ENCODE measurements at places on chromosomes 4 and X. TPM values are rescaled to one million over a fixed set of nuclear protein-coding genes. Genes with fewer than 3 reads are reported as not detected.

Gene ZRSR2
- 6.1 TPM for total RNA-seq

Gene CPZ
- 1.2 TPM for total RNA-seq

Gene CCKAR
- not detected for total RNA-seq

Gene ZAR1
- total RNA-seq = not detected

Gene DKK2
- 1.8 TPM for total RNA-seq

Gene EPGN
- total RNA-seq = 1.8 TPM

Gene BEX4
- total RNA-seq = 72.2 TPM

Gene FGFBP1
- total RNA-seq = not detected

Gene SPATA18
- 2.2 TPM for total RNA-seq

Gene BMX
- total RNA-seq = 12.9 TPM

Gene SSX2B
- not detected for total RNA-seq

Gene AMER1
- 3.5 TPM for total RNA-seq

Gene IL21
- not detected for total RNA-seq

Gene NR3C2
- total RNA-seq = 15.7 TPM

Gene VCX2
- not detected for total RNA-seq

Gene NXF2
- not detected for total RNA-seq

Gene FHL1
- 2,468 TPM for total RNA-seq

Gene ZCCHC4
- 7.9 TPM for total RNA-seq

Gene PNMA5
- total RNA-seq = not detected

Gene INTU
- 1.8 TPM for total RNA-seq

Gene RTL5
- 1.5 TPM for total RNA-seq

Gene AMBN
- not detected for total RNA-seq

Gene SMR3B
- total RNA-seq = not detected

Gene SPANXN4
- total RNA-seq = not detected

Gene MAGEB1
- total RNA-seq = not detected

Gene PLK4
- not detected for total RNA-seq

Gene NWD2
- 0.08 TPM for total RNA-seq

Gene OTUD4
- total RNA-seq = 20.6 TPM

Gene SLC2A9
- total RNA-seq = 3.5 TPM

Gene MTMR8
- 0.90 TPM for total RNA-seq

Gene HPSE
- 3.4 TPM for total RNA-seq

Gene PFKFB1
- not detected for total RNA-seq

Gene RBM46
- not detected for total RNA-seq

Gene TGIF2LX
- total RNA-seq = not detected

Gene TCP11X2
- not detected for total RNA-seq

Gene MAOB
- total RNA-seq = 64.3 TPM

Gene CNGA2
- not detected for total RNA-seq

Gene P2RY8
- 1.3 TPM for total RNA-seq

Gene FAM149A
- total RNA-seq = 6.7 TPM

Gene KLHL13
- total RNA-seq = 6.1 TPM

Gene PRKX
- total RNA-seq = 7.4 TPM

Gene RPS6KA3
- 25.4 TPM for total RNA-seq

Gene NAP1L2
- 8.1 TPM for total RNA-seq

Gene SH2D1A
- 1.7 TPM for total RNA-seq

Gene FRAS1
- 12.9 TPM for total RNA-seq

Gene CACNA1F
- total RNA-seq = 0.08 TPM

Gene OPRPN
- total RNA-seq = not detected

Gene SCFD2
- 8.1 TPM for total RNA-seq

Gene CXorf51A
- not detected for total RNA-seq
